ENCODE measurements at places on chromosomes 3 and 15.

DNA sequence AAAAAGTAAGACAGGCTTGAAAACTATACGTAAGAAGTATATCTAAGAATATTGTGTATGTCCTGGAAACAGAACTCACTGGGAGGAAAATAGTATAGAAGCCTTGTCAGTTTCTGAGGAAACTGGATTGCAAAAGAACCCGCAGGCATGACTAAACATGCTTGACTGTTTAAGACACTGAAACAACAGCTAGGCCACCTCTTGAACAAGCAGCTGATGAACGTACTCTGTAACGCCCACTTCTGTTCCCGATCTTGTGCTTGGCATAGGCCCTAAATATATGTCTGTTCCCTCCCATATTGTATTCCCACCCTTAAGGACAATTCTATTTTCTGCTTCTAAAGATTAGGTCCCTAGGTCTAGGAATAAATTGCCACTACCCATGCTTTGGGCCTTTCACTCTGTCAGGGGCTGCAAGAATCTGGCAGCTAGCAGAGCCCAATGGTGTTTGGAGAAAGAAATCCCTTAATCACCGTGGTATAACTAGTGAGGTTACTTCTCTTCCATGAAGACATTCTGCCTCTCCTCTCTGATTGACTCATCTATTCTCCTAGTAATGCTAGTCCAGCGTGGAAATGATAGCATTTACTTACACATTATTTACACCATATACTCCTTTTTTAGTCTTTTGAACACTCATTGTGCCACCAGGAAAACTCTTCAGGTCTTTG is 46.2 kb downstream of the CD200 start:
- no peak overlapping the region for H3K27ac ChIP-seq
- peaks cover 20% of the 10 kb centered on the region for H3K4me1 ChIP-seq
- H3K36me3 ChIP-seq: no peaks in the 10 kb centered on the region
- no peaks in the 10 kb centered on the region for H3K27me3 ChIP-seq
- no peak for DNase-seq

GRCh38 chr3:129956936-129957335 is 17.6 kb upstream of the TRH start:
- peaks cover 6% of the 10 kb centered on the region for H3K27me3 ChIP-seq
- no peak for DNase-seq
- no peak overlapping the region for H3K27ac ChIP-seq
- H3K36me3 ChIP-seq: no peaks in the 10 kb centered on the region
- no peaks in the 10 kb centered on the region for H3K4me1 ChIP-seq

DNA sequence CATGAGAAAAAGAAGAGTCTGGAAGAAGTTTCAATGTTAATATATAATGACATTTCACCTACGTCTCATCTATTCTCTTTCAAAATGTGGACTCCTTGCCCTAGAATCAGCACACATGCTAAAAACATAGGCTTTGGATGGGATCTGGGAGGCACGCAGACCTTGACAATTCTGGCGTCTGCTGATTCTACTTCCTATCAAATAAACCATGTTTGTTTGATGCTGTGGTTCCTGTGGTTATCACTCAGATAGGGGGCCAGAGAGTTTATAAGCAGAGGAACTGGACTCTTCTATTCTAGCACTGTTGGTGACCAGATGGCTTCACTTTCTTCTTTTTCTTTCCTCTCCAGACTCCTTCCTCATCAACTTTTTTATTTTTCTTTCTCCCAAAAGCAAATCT is 336.8 kb downstream of the DIPK2A start:
- DNase-seq: no peak
- H3K27ac ChIP-seq: no peak overlapping the region
- H3K36me3 ChIP-seq: no peaks in the 10 kb centered on the region
- no peaks in the 10 kb centered on the region for H3K4me1 ChIP-seq

DNA sequence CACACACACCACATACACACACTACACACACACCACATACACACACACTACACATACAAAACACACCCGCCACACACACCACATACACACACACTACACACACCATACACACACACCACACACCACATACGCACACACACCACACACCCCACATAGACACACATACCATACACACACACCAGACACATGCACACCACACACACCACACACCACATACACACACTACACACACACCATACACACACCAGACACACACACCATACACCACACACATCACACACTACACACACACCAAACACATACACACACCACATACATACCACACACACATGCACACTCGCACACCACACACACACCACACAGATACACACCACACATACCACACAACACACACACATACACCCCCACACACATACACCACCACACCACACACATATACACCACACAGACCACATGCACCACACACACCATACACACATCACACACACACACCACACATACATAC is 26.3 kb downstream of the CPN2 start:
- H3K27ac ChIP-seq: no peak overlapping the region
- no peak for DNase-seq
- no peaks in the 10 kb centered on the region for H3K36me3 ChIP-seq
- no peaks in the 10 kb centered on the region for H3K4me1 ChIP-seq
- no peak overlapping the region for H3K4me3 ChIP-seq

- H3K27me3 ChIP-seq: peaks cover 5% of the 10 kb centered on the region
- no peaks in the 10 kb centered on the region for H3K36me3 ChIP-seq
- DNase-seq: no peak
- H3K4me3 ChIP-seq: no peak overlapping the region
Measured at GRCh38 chr3:39491733-39492350, 24.4 kb downstream of the MOBP start.

GRCh38 chr3:122284486-122284885 is 40.6 kb upstream of the CSTA start:
- no peak for DNase-seq
- H3K27me3 ChIP-seq: no peaks in the 10 kb centered on the region
- H3K36me3 ChIP-seq: no peaks in the 10 kb centered on the region
- H3K27ac ChIP-seq: no peak overlapping the region

DNA sequence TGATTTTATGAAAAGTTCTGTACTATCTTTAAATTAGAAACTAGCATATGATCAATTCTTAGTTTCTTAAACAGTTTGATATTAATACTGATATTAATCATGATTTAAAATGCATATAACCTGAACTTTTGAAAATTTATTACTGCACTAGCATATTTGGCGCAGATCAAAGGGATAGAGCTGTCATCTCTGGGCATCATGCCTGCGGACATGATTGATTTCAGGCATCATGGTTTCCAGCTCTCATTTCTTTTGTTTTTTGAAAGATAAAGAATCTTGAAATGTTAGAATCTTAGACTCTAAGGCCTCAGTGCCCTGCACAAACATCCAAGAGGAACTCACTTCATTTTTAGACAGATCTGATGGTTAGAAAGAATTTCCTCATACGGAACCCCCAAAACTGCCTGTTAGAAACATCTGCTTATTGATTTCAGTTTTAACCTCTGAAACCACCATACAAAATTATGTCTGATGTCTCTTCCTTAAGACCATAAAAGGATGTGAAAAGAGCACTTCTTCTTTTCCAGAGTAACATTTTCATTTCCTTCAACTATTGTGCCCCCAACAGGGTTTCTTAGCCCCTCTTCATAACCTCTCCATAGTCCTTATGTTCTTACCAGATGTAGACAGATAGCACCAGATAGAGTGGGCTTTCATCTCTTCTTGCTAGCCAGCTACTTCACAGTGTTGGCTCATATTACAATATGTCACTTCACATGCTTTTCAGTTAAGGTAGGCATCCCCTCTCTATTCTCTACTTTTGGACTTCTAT is 110.8 kb downstream of the BBX start:
- H3K27ac ChIP-seq: no peak overlapping the region
- no peak for DNase-seq
- H3K4me1 ChIP-seq: no peaks in the 10 kb centered on the region
- no peak overlapping the region for H3K4me3 ChIP-seq

GRCh38 chr3:66702126-66702525 is 201.3 kb upstream of the LRIG1 start:
- no peak overlapping the region for H3K4me3 ChIP-seq
- H3K4me1 ChIP-seq: no peaks in the 10 kb centered on the region
- H3K27ac ChIP-seq: no peak overlapping the region
- DNase-seq: no peak

DNA sequence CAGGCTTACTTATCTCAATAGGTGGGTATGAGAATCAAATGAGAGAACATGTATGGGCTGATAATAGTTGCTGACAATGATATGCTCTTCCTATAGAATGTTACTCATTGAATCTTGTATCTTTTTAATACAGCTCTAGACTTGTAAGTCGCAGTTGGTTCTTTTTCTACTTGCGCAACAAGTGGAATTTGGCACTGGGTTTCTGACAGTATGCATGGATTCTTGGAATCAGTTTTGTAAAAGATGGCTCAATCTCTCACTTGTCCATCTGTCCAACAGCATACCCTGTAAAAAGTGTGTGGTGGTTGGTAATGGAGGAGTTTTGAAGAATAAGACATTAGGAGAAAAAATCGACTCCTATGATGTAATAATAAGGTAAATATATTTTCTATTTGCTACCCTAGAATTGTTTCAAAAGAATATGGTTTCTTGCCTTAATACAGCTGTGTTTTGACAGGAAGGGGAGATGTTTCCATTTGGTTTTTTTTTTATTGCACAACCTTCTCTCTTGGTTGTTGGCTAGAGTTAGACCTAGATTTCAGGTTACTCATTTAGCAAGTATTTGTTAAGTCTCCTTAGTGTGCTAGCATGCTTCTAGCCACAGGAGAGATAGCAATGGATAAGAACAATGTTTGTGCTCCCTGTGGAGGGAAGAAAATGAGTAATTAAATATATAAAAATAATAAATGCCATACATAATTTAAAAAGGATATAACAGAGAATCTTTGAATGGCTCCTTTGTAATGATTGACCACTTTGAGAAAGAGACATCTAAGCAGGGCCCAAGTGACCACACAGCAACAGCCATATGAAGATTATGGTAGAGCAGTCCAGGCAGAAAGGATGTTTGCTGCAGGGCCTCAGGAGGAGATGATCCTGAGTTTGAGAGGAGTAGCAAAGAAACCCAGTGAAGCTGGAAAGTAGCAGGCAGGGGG is 21.8 kb downstream of the ST3GAL6 start:
- H3K27ac ChIP-seq: no peak overlapping the region
- peaks cover 13% of the 10 kb centered on the region for H3K36me3 ChIP-seq
- DNase-seq: peak; percentile 40
- peaks cover 23% of the 10 kb centered on the region for H3K4me1 ChIP-seq

GRCh38 chr3:176009256-176009655 is 1150.1 kb downstream of the NAALADL2 start:
- H3K27ac ChIP-seq: no peak overlapping the region
- no peak for DNase-seq
- H3K27me3 ChIP-seq: no peaks in the 10 kb centered on the region

DNA sequence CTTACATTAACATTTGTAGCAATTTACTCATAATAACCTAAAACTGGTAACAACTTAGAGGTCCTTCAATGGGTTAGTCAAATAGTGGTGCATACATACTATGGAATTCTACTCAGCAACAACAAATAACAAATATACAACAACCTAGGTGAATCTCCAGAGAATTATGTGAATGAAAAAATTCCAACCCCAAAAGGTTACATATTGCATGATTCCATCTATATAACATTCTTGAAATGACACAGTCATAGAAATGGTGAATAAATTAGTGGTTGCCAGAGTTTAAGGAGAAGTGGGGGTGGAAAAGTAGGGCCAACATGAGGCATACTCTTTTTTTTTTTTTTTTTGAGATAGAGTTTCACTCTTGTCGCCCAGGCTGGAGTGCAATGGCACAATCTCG is 12.7 kb upstream of the SNTN start:
- H3K4me1 ChIP-seq: no peaks in the 10 kb centered on the region
- H3K4me3 ChIP-seq: no peak overlapping the region
- H3K27me3 ChIP-seq: no peaks in the 10 kb centered on the region
- no peaks in the 10 kb centered on the region for H3K36me3 ChIP-seq
- no peak overlapping the region for H3K27ac ChIP-seq

- no peak for DNase-seq
- H3K4me1 ChIP-seq: no peaks in the 10 kb centered on the region
- H3K27me3 ChIP-seq: peaks cover 2% of the 10 kb centered on the region
- no peak overlapping the region for H3K27ac ChIP-seq
- no peak overlapping the region for H3K4me3 ChIP-seq
- no peaks in the 10 kb centered on the region for H3K36me3 ChIP-seq
Measured at GRCh38 chr15:69012761-69013364, 1.6 kb upstream of the NOX5 start.

GRCh38 chr3:45957586-45957985 is 14.3 kb downstream of the CXCR6 start:
- H3K4me3 ChIP-seq: no peak overlapping the region
- no peaks in the 10 kb centered on the region for H3K4me1 ChIP-seq
- peaks cover 54% of the 10 kb centered on the region for H3K36me3 ChIP-seq
- no peaks in the 10 kb centered on the region for H3K27me3 ChIP-seq
- no peak for DNase-seq
- no peak overlapping the region for H3K27ac ChIP-seq

DNA sequence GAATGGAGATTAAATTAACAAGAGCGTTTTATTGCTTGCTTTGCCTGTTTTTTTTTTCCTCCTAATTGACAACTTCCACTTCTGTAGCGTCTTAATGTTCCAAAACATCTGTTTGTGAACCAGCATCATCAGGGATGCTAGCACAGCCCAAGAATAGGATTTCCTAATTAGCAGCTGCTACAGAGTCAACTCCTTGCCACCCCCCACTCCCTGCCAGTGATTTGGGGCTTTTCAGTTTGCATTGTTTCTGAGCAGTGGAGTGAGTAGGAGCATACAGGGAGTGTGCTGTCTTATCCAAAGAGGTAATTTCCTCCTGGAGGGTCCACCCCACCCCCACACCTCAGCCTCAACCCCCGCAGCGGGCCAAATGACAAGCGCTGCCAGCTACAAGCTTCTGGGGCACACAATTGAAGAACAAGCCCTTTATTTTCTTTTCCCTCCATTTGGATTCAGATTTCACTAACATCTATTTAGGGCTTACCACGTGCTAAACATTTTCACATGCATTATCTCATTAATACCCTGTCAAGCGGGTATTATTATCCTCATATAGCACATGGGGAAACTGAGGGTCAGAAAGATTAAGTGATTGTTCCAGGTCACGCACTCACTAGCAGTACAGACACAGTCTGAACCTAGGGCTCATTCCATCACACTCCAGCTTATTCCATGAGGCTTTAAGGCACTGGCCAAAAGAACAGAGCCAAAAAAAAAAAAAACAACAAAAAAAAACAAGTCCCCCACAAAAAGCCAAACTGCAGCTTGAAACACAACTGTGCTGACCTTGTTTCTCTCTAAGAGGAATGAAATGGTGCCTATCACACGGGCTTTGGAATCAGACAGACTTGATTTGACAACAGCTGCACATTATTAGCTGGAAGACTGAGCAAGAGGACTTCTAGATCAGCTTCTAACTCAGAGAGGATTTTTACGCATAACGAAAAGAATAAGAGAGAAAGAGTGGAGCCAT is 16.4 kb downstream of the HEG1 start:
- H3K4me1 ChIP-seq: peaks cover 41% of the 10 kb centered on the region
- H3K4me3 ChIP-seq: no peak overlapping the region
- H3K27ac ChIP-seq: no peak overlapping the region

GRCh38 chr3:175573226-175573625 is 714.1 kb downstream of the NAALADL2 start:
- H3K27ac ChIP-seq: no peak overlapping the region
- no peaks in the 10 kb centered on the region for H3K36me3 ChIP-seq
- H3K4me3 ChIP-seq: no peak overlapping the region
- DNase-seq: no peak
- no peaks in the 10 kb centered on the region for H3K27me3 ChIP-seq

- no peak overlapping the region for H3K4me3 ChIP-seq
- H3K36me3 ChIP-seq: no peaks in the 10 kb centered on the region
- H3K27ac ChIP-seq: no peak overlapping the region
- no peaks in the 10 kb centered on the region for H3K27me3 ChIP-seq
- DNase-seq: no peak
Measured at GRCh38 chr3:21592828-21593227, 158.2 kb downstream of the ZNF385D start.
